ENCODE measurements at places on chromosomes 16 and 17.

- DNase-seq: no peak
Observed at GRCh38 chr16:85836706-85837582, 37.4 kb downstream of the COX4I1 start.

DNA sequence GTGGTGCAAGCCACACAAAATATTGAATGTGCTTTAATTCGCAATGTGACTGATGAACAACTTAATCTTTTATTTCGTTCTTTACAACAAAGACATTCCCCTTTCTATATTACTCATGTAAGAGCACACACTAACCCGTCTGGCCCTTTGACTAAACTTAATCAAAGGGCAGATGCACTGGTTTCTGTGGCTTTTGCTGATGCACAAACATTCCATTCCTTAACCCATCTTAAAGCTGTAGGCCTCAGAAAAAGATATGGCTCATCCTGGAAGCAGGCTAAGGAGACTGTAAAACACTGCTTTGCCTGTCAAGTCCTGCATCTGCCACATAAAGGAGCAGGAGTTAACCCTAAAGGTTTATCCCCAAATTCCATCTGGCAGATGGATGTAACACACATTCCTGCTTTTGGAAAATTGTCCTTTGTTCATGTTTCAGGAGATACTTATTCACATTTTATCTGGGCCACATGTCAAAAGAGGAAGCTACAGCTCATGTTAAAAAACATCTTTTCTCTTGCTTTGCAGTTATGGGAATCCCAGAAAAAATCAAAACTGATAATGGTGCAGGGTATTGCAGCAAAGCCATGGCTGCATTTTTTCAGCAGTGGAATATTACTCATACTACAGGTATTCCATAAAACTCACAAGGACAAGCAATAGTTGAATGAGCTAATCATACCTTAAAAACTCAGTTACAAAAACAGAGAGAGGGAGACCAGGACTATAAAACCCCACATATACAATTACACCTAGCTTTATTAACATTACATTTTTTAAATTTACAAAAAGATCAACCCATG is 137.2 kb downstream of the AHSP start:
- no peak for DNase-seq

DNA sequence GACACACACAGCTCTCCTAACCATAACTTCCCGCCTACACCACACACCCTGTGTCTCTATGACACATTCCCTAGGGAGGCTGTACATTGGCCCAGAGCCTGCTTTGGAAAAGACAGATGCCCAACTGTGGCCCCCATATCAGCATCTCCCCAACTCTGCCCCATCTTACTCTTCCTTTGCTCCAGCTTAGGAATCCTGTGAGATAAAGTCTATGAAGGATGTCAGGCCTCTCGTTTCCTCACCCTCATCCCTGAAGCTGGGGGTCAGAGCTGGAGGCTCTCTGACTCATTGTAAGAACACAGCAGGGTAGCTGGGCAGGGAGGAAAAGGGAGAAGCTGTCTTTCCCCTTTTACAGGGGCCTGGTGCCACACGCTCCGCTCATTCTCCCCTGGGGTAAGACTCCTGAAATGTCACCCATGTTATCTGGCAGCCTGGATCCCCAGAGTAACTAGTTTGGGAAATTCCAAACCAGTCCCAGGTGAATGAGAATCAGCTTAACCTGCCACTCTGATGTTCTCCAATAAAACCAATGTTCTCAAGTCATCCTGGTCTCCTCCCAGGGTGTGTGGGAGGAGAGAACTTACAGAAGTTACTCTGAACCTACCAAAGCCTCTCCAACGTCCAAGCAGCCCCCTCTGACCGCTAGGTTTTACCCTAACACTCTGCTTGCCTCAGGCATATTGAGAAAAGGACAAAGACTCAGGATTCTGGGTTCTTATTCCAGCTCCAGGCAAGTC is 2.8 kb downstream of the RAPGEFL1 start:
- DNase-seq: no peak

GRCh38 chr16:3256866-3257465 is 533 bp upstream of the MEFV start:
- DNase-seq: no peak

DNA sequence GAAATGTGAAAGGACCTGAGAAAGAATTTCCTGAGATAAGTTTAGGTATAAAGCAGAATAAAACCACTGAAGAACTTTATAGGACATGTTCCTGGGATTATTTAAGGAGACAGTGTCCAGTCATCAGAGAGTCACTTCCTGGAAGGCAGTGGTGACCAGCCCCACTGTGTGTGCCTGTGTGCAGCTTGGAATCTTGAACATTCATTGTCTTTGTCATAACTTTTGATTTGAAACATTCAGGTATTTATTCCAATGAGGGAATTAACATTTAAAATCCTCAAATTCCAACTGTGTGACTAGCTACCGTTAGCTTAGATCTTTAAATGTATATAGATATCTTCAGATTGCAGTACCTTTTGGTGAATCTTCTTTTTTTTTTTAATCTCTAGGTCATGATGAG is 61.7 kb upstream of the MRC2 start:
- DNase-seq: no peak

DNA sequence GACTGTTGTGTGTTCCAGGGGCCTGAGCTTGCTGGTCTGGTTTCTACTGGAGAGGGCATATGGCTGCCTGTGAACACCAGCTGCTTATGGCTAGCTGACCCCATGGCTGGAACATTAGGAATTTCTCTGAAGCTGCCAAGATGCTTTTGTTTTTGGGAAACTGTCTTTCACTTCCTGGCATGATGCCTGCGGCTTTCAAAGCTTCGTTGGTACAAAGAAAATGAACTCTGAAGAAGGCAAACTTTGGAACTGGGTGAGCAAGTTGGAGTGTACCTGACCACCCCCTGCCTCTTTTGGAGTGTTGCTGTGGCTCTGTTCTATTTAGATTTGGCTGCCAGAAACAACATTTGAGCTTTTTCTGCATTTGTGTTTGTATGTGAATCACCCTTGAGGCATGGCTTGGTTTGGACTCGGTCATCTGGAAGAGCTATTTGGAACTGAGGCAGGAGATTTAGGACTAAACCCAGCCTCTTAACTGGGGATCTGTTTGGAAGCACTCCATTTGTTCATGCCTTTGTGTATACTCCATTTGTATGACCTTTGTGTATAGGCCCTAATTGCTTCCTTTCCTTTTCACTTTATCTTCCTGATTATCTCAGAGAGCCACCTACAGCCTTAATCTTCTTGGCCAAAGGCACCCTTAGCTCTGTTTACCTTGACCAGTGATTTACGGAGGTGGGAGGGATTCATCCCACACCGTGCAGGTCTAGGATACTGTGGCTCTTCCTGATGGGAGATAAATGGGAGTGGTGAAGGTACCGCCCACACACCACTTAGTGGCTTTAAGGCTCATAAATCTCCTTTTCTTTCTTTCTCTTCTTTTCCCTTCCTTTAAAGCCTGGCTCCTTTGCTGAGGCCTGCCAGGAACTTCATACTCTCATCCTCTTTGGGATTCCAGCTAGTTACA is 7.3 kb upstream of the CPHXL start:
- DNase-seq: no peak

DNA sequence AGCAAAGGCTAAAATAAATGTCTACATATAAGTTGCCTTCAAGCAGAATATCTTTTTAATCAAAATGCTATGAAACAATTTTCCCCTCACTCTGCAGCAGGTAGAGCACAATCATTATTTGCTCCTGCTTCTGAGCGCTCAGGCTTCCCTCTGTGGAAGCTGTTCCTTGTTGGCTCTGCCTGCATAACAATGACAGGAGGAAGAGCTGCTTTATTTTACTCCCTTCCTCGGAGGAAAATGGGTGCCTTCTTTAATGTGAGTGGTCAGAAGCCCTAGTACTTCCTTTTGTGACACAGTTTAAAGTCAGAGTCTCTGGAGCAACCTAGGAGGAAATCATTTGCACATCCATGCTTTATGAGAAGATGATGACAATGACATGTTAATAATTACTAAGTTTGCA is 492.1 kb downstream of the CDH8 start:
- no peak for DNase-seq

DNA sequence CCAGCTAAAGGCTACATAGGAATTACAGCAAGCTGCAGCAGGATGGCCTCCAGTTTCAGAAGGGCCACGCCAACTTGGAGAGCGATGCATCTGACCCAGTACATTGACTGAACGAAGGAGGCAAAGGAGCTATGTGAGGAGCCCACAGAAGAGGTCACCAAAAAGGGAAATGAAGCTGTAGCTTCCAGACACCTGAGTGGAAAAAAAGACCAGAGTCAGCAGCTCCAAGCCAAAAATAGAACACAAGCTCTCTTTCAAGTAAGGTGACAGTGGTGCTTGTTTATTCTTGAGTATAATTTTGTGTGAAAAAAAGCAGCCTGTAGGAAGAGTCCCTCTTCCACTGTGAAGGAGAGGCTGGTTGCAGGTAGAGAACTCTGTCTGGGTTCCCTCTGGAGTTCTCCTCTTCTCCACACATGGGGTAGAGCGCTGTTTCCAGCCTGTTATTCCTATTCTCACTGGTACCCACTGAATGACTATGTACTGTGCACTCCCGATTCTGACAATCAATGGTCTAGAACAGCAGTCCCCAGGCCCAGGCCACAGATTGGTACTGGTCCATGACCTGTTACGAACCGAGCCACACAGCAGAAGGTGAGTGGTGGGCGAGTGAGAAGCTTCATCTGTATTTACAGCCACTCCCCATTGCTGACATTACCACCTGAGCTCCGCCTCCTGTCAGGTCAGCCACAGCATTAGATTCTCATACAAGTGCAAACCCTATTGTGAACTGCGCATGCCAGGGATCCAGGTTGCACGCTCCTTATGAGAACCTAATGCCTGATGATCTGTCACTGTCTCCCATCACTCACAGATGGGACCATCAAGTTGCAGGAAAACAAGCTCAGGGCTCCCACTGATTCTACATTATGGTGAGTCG is 15.1 kb downstream of the CCL4 start:
- DNase-seq: no peak

DNA sequence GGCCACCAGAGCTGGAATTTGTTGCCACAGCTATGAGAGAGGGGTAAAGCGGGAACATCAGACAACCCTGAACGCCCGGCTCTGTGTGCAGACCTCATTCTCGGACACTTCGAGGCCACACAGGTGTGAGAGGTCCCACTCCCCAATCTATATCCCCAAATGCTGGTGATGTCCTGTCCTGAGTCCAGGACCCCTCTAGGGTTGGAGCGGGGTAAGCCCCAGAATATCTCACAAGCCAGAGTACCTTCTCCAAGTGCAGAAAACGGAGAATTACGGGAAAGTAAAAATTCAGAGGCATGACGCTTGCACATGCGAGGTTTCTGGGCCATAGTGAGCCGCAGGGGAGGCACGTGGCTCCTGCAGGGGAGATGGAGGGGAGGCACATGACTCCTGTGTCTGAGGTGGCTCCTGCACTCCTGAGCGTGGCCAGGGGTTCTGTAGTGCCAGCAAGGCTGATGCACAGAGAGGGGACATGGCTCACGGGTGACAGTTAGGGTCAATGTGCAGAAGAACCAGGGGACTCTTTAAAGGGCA is 248.0 kb downstream of the RBFOX3 start:
- DNase-seq: no peak

DNA sequence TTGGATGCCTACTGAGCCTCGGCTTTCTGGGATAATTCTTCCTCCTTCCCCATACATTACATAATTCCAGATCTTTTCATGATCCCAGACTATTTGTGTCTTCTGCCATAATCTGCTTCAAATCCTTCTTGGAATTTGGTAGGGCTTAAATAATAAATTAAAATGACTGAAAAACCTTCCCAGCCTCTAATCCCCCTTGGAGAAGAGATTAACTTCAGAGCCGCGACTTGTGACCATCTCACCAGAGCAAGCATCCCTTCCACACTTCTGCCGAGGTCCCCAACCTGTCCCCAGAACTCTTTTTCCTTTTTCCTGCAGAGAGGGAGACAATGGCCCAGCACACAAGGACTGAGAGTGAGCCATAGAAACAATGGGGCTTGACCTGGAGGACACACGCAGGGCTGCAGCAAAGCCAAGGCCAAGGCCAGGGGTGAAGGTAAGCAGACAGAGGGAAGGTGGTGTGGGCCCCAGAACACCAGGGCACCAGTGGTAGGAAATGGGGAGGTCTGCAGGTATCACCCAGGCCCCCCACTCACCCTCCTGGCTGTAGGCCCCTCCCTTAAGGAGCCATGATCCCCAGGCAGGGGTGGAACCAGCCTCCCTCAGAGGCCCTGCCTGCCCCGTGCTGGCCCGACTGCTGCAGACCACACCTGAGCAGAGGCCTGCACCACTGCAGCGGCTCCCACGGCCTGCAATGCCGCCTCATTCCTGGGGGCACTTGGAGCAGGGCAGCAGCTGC is 9.6 kb upstream of the BCAR1 start:
- DNase-seq: no peak

DNA sequence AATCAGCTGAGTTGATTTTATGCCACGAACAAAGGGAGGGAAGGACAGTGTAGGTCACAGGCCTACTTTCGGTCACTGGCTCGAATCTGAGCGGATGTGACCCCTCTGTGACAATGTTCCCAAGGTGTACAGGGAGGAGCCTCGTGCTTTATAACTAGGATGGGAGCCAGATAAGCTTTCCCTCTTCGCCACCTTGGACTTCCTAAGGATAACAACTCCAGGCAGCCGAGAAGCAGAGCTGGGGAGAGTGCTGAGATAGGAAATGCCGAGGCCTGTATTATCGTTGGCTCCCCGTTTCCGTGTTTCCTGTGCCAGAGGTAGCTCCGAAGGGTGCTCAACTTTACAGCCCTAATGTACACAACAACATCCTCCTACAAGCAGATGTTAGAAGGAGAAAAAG is 217.8 kb upstream of the IRX3 start:
- no peak for DNase-seq

DNA sequence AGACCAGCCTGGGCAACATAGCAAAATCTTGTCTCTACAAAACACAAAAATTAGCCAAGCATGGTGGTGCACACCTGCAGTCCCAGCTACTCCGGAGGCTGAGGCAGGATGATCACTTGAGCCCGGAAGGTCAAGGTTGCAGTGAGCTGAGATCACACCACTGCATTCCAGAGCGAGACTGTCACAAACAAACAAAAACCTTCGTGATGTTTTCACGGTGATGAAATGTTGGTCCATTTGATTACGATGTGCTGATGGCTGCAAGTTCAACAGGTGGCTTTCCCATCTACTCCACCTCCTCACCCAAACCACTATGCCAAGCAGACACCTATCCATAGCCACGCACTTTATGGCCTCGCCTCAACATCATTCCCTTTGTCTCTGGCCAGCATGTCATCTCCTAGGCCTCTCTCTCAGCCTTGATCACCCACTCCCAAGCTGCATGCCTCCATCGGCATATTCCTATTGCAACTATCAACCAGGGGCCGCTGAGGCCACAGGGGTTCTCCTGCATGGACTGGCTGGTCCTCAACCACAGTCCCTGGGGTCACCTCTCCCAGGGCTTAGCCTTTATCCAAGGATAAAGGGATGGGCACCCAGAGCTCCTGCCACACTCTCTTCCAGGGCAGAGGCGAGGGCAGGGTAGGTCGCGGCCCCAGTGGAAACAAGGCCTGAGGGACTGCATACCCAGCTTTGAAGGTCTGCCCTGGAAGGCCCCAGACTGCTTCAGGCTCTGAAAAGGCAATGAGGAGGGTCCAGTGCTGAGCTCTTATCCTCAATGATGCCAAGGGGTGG is 17.1 kb upstream of the ALOX15B start:
- no peak for DNase-seq

DNA sequence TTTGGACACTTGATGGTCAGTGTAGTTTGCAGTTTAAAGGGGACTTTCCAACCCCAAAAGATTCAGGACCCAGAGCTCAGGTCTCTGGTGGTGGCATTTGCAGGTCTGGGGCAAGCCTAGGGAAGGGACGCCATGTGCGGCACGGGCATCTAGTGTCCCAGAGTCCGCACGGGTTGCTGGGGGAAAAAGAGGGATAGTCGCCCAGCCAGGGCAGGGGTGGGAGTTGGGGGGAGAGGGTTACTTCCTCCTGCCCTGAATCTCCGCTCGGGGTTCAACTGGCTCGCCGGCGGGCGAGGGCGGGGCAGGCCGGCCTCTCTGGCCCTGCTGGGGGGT is 239 bp upstream of the CA7 start:
- DNase-seq: no peak

- no peak for DNase-seq
Observed at GRCh38 chr16:17397499-17397891, 73.3 kb downstream of the XYLT1 start.

Data from cortex of kidney (tissue), 1 donor.